ENCODE measurements at places on chromosomes 12 and 14. TPM values are rescaled to one million over a fixed set of nuclear protein-coding genes. Genes with fewer than 3 reads are reported as not detected.

DNA sequence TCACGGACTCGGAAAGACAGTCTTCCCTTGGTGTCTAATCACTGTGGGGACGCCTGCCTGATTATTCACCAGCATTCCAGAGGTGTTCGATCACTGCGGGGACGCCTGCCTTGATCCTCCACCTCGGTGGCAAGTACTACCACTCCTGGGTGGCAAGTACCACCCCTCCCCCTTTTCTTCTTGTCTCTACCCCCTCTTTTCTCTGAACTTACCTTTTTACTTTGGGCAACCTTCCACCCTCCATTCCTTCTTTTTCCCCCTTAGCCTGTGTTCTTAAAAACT, 12.0 kb upstream of the LGMN start:
- H3K27ac ChIP-seq, result no peak overlapping the region
- DNase-seq, result no peak
- peaks cover 15% of the 10 kb centered on the region for H3K4me1 ChIP-seq
- peaks cover 17% of the 10 kb centered on the region for H3K27me3 ChIP-seq
- H3K36me3 ChIP-seq, result no peaks in the 10 kb centered on the region
- H3K4me3 ChIP-seq, result no peak overlapping the region

- H3K36me3 ChIP-seq, result no peaks in the 10 kb centered on the region
- H3K27ac ChIP-seq, result no peak overlapping the region
- H3K27me3 ChIP-seq, result no peaks in the 10 kb centered on the region
- no peak for DNase-seq
- no peak overlapping the region for H3K4me3 ChIP-seq
Observed at GRCh38 chr14:98218218-98218617, 1053.8 kb downstream of the BCL11B start.

- H3K4me3 ChIP-seq, result no peak overlapping the region
- no peak overlapping the region for H3K27ac ChIP-seq
- DNase-seq, result no peak
- H3K4me1 ChIP-seq, result peaks cover 4% of the 10 kb centered on the region
Observed at GRCh38 chr12:24991209-24992049, 42.5 kb upstream of the BCAT1 start.

- no peaks in the 10 kb centered on the region for H3K4me1 ChIP-seq
- H3K27me3 ChIP-seq, result no peaks in the 10 kb centered on the region
- no peak overlapping the region for H3K27ac ChIP-seq
- no peak overlapping the region for H3K4me3 ChIP-seq
- DNase-seq, result no peak
Observed at GRCh38 chr12:80814453-80814852, 97.7 kb downstream of the MYF5 start.

GRCh38 chr14:66237741-66238140, 248.4 kb upstream of the CCDC196 start:
- no peaks in the 10 kb centered on the region for H3K4me1 ChIP-seq
- no peak for DNase-seq
- H3K4me3 ChIP-seq, result no peak overlapping the region
- H3K27ac ChIP-seq, result no peak overlapping the region
- H3K36me3 ChIP-seq, result no peaks in the 10 kb centered on the region

DNA sequence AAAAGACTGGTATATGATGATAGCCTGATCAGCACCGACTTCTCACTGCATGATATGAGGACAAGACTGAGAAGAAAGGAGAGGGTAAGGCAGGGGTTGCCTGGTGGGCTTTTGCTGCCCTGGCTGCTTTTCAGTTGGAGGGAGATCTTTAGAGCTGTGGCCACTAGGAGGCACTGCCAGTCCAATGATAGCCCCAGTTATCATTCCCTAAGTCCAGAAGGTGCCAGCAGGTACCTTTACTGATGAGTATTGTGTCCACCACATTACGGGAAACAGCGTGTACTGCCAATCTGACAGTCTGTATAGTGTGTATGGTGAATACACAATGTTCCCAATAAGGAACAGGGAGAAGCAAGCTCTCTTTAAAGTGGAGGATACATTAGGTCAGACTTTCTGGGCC, 55.8 kb upstream of the CCDC175 start:
- peaks cover 3% of the 10 kb centered on the region for H3K4me1 ChIP-seq
- no peak overlapping the region for H3K27ac ChIP-seq
- DNase-seq, result peak; percentile 37
- H3K36me3 ChIP-seq, result no peaks in the 10 kb centered on the region

GRCh38 chr14:25095736-25096437, 45.9 kb upstream of the STXBP6 start:
- no peaks in the 10 kb centered on the region for H3K4me1 ChIP-seq
- H3K27me3 ChIP-seq, result peaks cover 10% of the 10 kb centered on the region
- H3K36me3 ChIP-seq, result no peaks in the 10 kb centered on the region
- DNase-seq, result no peak
- no peak overlapping the region for H3K27ac ChIP-seq

DNA sequence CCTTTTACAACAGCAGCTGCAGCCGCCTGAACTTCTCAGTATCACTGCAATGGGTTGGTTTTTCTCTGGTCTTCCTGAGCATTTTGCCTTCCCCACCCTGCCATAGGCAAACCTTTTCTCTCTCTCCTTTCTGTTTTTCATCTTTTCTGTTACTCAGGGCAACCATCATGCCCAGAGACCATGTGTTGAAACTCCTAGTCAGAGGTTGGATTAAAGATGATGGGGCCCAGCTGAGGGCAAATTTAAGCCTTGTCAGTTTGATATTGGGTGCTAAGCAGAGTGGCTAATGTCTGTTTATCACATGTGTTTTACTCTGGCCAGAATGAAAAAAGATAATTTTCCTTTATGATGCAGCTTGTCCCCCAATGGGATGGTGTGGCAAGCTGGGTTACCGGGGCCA, 107.9 kb upstream of the PMCH start:
- no peak for DNase-seq
- H3K4me1 ChIP-seq, result no peaks in the 10 kb centered on the region
- H3K36me3 ChIP-seq, result no peaks in the 10 kb centered on the region

DNA sequence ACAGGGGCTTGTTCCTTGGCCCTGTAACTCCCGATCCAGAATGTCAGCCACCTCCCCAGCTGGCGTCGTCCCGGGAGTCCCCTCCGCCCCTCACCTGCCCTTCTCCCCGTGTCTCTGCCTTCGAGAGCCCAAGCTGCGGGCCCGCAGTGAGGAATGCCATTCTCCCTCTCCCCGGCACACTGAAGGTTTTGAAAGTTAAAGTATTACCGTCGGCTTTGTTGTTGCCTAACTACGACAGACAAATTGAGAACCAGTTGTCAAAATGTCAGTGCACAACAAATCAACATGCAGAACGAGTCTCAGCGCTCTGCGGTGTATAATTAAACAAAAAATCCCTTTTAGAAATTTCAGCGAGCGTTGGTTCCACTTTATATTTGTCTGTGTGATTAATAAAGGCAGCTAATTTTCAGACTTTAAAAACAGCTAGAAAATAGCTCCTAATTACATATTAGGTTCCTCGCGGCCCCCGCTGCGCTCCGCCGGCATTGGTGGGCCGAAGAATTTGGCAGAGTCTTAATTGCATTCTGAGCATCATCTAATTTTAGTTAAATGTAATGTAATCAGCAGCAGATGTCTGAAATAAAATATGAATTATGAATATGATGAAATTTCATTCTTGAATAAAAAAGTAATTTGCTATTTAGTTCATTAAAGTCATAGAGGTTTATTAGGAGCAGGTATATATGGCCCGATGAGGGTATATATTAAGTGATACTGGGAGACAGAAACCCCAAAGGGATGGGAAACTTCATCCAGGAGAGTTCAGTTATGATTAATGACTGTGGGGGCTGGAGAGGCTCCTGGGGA, 40.3 kb downstream of the MVK start:
- no peak overlapping the region for H3K4me3 ChIP-seq
- H3K4me1 ChIP-seq, result no peaks in the 10 kb centered on the region
- H3K36me3 ChIP-seq, result no peaks in the 10 kb centered on the region
- DNase-seq, result no peak
- H3K27me3 ChIP-seq, result peaks cover 22% of the 10 kb centered on the region
- no peak overlapping the region for H3K27ac ChIP-seq

- H3K27ac ChIP-seq, result no peak overlapping the region
- H3K4me1 ChIP-seq, result no peaks in the 10 kb centered on the region
- DNase-seq, result no peak
- H3K4me3 ChIP-seq, result no peak overlapping the region
- H3K27me3 ChIP-seq, result no peaks in the 10 kb centered on the region
- H3K36me3 ChIP-seq, result no peaks in the 10 kb centered on the region
Observed at GRCh38 chr12:78886719-78887407, 22.3 kb downstream of the SYT1 start.

DNA sequence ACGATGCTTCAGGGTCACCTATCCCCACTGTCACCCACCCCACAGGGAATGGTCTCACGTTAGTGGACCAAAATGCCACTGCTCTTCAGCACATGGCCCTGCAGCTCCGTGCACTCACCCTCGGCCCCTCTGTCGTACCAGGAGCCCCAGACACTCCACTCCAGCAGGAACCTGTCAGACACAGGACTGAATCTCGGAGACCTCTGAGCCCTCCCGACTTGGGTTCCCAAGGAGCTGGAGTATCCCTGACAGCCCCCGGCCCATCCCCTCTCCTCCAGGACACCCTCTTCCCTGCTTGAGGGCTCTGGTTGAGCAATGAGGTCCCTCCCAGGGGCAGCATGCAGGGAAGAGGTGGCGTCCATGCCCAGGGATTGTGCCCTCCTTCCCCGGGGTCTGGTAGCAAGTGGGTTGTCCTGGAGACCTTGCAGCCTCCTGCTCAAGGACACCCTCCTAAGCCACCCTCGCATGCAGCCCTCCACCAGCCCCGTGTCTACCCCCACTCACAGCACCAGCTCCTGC, 20.4 kb upstream of the LRTM2 start:
- H3K4me1 ChIP-seq, result peaks cover 10% of the 10 kb centered on the region
- no peak for DNase-seq
- no peaks in the 10 kb centered on the region for H3K27me3 ChIP-seq
- no peak overlapping the region for H3K27ac ChIP-seq

DNA sequence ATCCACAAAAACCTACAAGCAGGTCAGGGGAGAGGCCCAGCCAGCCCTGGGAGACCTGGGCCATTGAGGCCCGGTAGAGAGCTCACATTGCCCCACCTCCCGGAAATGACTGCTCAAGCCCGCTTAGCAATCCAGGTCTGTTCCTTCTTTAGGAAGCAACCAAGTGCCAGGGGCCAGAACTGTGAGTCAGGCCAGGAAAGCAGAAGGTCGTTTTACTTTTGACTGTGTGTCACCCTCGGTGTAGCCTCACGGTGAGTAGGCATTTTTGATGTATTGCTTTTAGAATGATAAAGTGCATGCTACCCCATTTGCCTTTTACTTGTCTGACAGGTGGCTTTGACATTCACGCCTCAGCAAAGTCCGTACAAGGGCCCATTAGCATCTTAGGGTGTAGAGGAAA, 25.4 kb upstream of the PWP1 start:
- H3K27ac ChIP-seq, result no peak overlapping the region
- H3K4me3 ChIP-seq, result no peak overlapping the region
- no peaks in the 10 kb centered on the region for H3K27me3 ChIP-seq
- DNase-seq, result no peak

DNA sequence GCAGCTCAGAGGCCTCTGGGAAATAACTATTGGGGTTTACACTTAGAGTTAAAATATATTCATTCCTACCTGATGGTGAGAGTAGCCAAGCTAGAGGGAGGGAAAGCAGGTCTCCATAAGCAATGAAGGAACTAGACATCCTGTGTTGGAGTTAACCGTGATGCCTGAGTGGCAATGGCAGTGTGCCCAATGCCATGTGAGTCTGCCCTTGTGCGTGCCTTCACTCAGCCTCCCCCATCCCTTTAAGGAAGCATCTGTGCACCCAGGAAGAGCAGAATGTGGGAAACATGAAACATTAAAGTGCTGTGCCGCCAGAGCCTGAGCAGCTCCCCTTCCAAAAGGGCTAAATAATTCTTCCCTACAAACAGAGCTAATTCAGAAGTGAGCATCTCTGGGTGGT, 76.3 kb downstream of the COX16 start:
- DNase-seq, result no peak
- no peaks in the 10 kb centered on the region for H3K4me1 ChIP-seq
- H3K36me3 ChIP-seq, result no peaks in the 10 kb centered on the region
- no peak overlapping the region for H3K4me3 ChIP-seq
- H3K27me3 ChIP-seq, result peaks cover 7% of the 10 kb centered on the region
- H3K27ac ChIP-seq, result no peak overlapping the region

- DNase-seq, result no peak
- no peaks in the 10 kb centered on the region for H3K36me3 ChIP-seq
- no peak overlapping the region for H3K27ac ChIP-seq
- no peak overlapping the region for H3K4me3 ChIP-seq
- peaks cover 12% of the 10 kb centered on the region for H3K4me1 ChIP-seq
Observed at GRCh38 chr12:100576331-100577036, 3.0 kb downstream of the GAS2L3 start.

DNA sequence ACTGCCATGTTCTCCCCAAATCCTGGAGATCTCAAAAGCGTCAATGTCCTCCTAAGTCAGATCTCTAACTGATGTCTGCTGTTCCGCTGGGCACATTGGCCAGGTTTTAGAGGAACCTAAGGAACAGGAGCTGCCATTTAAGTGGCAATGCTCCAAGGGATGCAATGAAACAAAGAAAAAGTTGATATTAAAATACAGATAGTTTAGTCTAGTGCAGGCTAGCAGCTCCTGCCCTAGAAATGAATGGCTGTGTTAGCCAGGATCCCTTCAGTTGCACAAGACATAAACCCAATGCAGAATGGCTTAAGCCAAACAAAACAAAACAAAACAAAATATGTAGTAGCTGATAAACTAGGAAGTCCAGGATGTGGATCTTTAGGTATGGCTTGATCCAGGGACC, 144.1 kb downstream of the HMGA2 start:
- no peaks in the 10 kb centered on the region for H3K36me3 ChIP-seq
- no peak overlapping the region for H3K4me3 ChIP-seq
- DNase-seq, result no peak
- peaks cover 18% of the 10 kb centered on the region for H3K27me3 ChIP-seq

DNA sequence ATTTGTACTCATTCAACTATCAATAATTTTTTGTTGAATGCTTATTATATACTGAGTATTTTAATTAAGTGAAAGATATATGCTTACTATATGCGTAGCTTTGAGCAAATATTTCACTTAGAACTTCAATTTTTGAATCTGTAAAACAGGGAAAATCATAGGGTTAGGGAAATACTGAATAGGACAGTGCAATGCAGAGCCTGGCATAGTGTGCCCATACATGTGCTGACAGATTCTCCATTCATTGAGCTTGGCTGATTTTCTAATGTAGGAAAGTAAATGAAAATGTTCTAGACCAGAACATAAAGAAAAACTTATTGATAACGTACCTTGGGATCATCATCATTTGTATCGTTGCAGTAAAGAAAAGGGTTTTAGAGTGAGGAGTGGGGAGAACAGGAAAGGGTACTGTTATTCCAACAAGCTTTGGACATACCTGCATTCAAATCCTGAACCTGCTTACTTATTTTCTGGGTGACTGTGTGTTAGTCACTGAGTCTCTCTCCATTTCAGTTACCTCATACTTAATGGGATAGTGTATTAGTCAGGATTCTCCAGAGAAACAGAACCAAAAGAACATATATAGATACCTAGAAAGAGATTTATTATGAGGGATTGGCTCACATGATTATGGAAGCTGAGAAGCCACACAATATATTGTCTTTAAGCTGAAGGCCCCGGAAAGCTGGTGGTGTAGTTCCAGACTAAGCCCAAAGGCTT, 436.4 kb downstream of the ADAMTS20 start:
- no peak for DNase-seq
- no peaks in the 10 kb centered on the region for H3K4me1 ChIP-seq
- H3K27ac ChIP-seq, result no peak overlapping the region
- H3K27me3 ChIP-seq, result no peaks in the 10 kb centered on the region
- no peak overlapping the region for H3K4me3 ChIP-seq

Gene ZNF891
- total RNA-seq, result 1.2 TPM

Gene LBHD2
- total RNA-seq, result not detected

Gene ADAMTS20
- not detected for total RNA-seq

Gene FOXA1
- total RNA-seq, result 0.12 TPM

Gene EGLN3
- 1.2 TPM for total RNA-seq

Gene RNASE7
- total RNA-seq, result not detected

Gene IGFBP6
- 4.1 TPM for total RNA-seq
